ENCODE measurements at places on chromosomes 12 and 14.

DNA sequence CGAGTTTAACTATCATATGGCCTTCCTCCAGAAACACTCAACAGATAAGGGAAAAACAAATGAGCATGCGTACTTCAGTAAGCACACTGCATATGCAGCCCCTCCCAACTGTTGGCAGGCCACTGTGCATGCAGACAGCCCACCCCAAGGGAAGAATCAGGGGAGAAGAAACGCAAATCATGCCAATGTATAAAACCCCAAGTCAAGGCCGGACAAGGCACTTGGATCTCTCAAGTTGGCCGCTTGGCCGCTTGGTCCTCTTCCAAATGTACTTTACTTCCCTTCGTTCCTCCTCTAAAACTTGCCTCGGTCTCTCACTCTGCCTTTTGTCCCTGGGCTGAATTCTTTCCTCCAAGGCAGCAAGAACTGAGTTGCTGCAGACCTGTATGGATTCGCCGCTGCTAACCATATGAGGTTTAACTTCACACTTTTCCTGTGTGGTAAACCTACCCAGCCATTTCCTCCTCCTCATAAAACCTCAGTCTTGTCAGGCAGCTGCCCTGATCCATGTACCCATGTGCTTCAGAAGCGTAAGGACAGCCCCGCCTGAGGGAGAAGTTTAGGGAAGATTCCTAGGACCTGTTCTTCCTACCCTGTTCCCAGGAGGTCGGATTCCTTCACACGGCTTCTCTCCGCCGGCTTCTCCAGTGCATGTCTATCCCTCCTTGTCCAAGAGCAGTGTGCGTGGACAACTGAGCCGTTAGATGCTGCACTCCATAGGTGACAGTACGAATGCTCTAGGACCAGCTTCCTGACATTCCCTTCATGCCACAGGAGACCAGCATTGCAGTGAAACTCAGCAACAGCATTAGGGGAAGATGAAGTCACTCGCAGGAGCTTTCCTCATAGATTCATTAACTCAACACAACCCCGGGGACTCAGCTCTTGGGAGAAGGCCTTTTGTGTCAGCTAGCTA is 188.0 kb downstream of the MON2 start:
- DNase-seq, result no peak

GRCh38 chr14:58245562-58245961 is 919 bp downstream of the PSMA3 start:
- DNase-seq, result no peak

DNA sequence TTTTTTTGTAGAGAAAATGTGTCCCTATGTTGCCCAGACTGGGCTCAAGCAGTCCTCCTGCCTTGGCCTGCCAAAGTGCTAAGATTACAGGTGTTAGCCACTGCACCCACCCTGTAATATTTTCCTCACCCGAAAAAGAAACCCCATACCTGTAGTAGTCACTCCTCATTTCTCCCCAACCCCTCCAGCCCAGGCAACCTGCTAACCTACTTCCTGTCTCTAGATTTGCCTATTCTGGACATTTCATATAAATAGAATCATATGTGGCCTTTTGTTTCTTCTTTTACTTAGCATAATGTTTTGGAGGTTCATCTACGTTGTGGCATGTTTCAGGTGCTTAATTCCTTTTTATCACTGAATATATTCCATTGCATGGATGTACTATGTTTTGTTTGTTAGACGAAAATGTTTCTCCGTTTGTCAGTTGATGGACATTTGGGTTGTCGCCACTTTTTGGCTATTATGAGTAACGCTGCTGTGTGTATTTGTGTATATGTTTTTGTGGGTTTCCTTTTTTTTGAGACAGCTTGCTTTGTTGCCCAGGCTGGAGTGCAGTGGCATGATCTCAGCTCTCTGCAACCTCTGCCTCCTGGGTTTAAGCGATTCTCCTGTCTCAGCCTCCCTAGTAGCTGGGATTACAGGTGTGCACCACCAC is 6.2 kb downstream of the ANKRD13A start:
- DNase-seq, result no peak

DNA sequence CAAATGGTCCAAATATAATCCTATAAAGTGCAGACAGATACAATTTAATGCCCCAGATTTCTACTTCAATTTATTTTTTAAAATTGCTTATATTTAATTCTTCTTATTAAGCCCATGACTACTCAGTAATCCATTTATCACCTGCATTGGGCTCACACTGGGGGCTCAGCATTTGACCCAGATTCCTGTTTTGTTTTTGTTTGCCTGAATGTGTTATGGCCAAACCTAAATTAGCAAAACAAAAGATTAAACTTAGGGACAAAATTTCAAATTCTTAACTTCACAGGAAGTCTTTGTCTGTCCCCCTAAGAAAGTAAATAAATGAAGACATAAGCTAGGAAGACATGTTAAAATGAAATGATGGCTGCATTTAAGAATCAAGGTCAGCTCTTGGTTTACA is 322.3 kb downstream of the RMST start:
- DNase-seq, result no peak

GRCh38 chr12:60209933-60210332 is 614.1 kb downstream of the SLC16A7 start:
- no peak for DNase-seq

GRCh38 chr12:122102331-122102730 is 23.8 kb downstream of the MLXIP start:
- DNase-seq, result no peak

DNA sequence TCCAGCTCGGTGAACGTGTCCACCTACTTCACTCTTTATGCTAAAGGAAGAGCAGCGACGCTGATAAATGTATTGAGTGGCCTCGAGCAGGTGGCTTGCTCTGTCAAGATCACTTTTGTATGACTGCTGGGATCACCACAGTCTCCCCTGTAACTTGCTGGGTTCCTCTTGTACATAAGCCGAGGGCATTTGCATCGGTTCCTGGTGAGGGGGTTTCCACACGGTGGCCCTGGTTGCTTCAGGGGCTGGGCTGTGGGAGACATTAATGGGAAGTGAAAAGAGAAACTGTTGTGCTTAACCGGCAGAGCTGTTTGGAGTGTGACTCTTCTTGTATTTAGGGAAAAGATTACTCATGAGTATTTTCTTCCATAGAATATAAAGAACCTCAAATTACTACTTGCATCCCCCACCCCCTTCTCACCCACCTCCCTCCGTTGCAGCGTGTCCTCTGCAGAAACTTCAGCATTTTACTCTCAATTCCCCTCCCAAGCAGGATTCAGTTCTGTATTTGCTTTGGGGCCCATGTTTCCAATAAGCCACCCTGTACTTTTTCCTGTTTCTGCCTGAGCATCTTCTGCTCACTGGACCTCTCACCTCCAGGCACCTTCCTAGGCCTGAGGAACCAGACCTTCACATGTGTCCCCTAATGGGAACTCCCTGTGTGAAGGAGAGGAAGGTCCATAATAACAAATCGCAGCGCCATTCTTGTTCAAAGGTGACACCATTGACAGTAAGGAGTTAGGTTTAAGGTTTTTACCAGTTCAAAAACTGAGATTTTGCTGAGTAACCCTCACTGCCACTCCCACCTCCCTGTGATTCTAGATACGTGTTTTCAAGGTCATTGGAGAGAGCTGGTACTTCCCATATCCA is 187.0 kb downstream of the ETV6 start:
- DNase-seq, result no peak

GRCh38 chr14:104101086-104101621 is 15.7 kb downstream of the ASPG start:
- DNase-seq, result no peak

DNA sequence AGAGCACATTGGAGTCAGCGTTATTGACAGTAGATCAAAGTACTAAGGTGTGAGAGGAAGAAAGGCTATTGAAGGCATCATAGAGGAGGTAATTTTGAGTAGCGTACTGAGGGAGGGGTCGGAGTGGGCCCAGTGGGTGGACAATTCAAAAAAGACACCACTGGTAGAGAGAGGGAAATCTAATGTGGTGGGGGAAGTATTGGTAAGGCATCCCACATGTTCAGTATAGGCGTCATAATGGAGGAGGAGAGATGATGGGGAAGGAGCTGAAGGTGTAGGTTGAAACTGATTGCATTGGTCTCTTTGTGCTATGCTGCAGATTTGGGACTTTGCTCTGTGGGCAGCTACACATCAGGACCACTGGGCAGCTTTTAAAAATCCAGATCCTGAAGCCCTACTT is 23.7 kb upstream of the KRT77 start:
- no peak for DNase-seq

- no peak for DNase-seq
These were observed 461.1 kb downstream of the LRIG3 start for GRCh38 chr12:58459191-58459590.

- peak; percentile 35 for DNase-seq
These were observed 50.5 kb upstream of the PNMA1 start for GRCh38 chr14:73764406-73765280.

DNA sequence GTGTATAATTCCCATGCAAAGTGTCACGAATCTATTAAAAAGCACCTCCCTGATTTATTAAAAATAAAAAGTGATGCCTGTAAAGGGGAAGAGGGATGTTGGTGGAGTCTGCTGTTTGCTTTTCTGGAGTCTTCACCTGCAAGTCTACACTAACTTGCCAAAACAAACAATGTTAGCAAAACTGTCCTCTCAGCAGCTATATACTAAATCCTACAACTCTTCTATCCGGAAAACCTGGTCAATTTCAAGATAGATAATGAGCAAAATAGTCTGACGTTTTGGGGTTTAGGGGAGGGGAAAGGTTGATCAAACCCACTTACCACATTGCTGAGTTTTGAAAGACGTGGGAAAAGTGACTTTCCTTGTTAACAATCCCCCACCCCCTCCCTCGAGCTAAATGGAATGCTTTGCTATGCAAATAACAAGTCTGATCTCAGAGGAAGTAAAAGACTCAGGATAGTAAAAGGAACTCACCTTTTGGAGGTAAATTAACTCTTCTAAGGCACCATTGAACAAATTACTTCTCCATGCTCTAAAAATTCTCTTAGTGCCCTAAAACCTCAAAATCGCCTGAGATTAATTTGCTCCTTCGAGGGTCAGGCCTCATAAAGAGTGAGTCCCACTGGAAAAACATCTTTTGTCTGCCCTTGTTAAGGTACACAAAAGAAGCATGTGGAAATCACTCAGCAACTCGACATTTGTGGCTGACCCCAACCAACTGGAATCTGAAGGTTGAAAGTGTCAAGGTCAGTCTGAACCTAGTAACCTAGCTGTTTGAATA is 13.5 kb downstream of the BMP4 start:
- DNase-seq, result no peak

- no peak for DNase-seq
These were observed 77.7 kb upstream of the KITLG start for GRCh38 chr12:88658009-88658408.

Data from NCI-H524 (cell line).